ENCODE measurements at places on chromosomes 1 and 21. TPM values are rescaled to one million over a fixed set of nuclear protein-coding genes. Genes with fewer than 3 reads are reported as not detected.

- no peak for DNase-seq
Measured at GRCh38 chr1:94917251-94917650, 9.7 kb downstream of the CNN3 start.

- no peak for DNase-seq
Measured at GRCh38 chr1:15786581-15786980, 20.9 kb downstream of the UQCRHL start.

GRCh38 chr1:86487131-86487810, 18.5 kb downstream of the CLCA1 start:
- DNase-seq: peak; percentile 83

DNA sequence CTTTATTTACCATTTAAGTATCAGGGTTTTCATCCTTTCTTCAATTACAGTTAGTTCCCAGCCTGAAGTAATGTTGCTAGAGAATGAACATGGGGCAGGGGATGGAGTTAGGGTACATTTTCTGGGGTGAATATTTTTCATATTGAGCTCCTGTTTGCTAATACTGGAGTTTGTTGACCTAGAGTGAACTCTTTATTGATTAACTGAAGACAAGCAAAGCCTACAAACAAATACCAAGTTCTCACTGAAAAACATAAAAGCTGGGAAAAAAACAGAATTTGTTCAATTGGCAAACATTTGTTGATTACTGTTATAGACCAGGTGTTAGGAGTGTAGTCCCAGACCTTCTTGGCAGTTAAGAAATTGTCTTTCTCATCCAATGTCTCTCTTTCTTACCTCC, 28.2 kb upstream of the PIGV start:
- DNase-seq: no peak

DNA sequence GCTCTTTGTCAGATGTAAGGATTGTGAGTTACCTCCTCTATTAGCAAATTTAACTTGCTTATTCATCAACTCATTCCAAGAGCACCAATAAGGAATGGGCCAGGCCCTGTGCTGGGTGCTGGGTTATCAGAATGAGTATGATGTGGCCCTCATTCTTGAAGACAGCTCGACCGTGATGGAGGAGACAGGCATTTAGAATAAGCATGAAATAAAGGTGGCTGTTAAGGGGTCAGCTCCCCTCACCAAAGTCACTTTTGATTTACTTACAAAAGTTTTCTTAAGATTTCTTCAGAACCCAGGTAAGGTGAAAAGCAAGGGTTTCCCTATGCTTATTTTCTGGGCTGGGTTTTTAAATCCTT, 15.3 kb upstream of the PADI1 start:
- DNase-seq: peak; percentile 28

DNA sequence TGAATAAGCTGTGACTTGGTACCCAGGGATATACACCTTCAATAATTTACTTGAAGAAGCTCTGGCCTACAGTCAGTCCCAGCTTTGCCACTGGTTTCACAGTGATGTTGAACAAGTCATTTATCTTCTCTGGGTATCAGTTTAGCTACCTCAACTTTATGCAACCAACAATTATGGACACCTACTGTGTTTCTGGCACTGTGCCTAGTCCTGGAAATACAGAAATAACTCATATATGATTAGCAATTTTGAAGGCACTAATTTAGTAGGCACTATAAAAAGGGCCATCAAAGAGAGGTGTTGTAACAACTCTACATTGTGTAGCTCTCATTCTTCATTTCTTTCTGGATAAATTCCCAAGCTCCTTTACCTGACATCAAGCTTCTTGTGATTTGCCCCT, 88.6 kb upstream of the SPATA6 start:
- no peak for DNase-seq

The S100A8 gene
- total RNA-seq: not detected
